GM04504 (cell line): ENCODE measurements at places on chromosomes 12 and 14.
A peak's percentile ranks its signal among the peaks of the same experiment; 100 is the strongest.

GRCh38 chr12:72839696-72840095, 567.5 kb downstream of the TRHDE start:
- no peak for DNase-seq

GRCh38 chr14:93723001-93723400, 65.3 kb downstream of the PRIMA1 start:
- DNase-seq, result no peak

DNA sequence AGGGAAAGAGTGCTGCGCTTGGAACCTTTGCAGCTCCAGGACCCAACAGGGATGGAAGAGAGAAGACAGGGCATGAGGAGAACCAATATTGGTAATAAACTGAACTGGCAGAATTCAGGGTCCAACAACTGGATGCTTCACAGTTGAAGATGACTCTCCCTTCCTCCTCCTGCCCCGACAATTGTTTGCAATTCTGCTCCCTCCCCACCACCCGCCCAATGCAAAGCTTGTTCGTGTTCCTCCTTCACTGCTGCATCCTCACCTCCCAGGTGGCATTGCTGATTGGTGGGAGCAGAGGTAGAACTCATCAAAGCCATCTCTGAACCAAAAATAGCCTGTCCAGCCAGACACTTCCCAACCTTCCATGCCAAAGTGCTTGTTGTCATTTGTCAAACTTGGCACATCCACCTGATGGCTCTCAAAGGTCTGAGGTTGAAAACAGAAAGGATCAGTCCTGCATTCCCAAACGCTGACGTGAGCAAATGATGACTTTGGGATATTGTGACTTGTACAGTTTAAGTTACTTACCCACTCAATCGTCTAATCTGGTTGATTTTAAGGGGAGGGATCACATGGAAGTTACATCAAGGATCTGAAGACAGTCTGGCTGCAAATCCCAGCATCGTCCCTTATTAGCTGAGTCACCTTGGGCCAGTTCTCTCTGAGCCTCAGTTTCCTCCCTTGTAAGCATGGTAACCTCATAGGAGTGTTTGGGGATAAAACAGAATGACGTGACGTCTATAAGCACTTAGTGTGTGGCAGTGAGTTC, 242.6 kb upstream of the CRY1 start:
- no peak for DNase-seq

- no peak for DNase-seq
Measured at GRCh38 chr12:68977909-68978610, 45.1 kb upstream of the CPM start.

- no peak for DNase-seq
Measured at GRCh38 chr12:131432532-131433260, 278.2 kb upstream of the SFSWAP start.

DNA sequence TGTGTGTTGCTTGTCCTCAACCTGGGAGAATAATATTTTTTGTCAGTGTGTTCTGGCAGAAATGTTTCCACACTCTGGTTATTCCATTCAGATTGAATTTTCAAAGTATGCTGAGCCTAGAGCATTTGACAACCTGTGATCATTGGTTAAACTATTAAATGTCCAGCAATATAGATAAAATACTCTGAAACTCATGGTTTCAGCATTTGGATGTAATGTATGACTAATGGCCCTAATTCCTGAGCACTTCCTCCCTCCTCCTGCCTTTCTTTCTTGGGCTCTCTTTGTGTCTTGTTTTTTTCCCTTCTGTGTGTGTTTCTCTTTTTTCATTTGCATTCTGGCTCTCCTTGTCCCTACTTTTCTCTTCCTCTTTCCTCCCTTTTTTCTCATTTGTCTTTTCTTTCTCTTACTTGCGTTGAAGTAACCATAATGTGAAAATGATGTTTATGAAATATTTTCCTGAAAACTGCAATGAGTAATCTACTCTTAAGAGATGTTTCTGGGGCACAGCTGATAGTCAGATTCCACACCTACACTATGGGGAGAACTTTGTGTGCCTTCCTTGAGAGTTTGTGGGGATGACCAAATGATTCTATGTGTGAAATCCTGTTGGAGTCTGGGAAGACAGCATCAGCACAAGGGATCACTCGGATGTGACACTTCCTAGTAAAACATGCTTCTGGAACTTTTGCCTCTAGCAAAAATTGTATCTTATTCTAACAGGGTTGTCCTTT, 74.6 kb downstream of the FRMD6 start:
- no peak for DNase-seq

GRCh38 chr12:93347054-93347785, 30.5 kb upstream of the NUDT4 start:
- DNase-seq, result no peak

- DNase-seq, result peak; percentile 2
Measured at GRCh38 chr14:29518335-29518734, 409.3 kb downstream of the PRKD1 start.

DNA sequence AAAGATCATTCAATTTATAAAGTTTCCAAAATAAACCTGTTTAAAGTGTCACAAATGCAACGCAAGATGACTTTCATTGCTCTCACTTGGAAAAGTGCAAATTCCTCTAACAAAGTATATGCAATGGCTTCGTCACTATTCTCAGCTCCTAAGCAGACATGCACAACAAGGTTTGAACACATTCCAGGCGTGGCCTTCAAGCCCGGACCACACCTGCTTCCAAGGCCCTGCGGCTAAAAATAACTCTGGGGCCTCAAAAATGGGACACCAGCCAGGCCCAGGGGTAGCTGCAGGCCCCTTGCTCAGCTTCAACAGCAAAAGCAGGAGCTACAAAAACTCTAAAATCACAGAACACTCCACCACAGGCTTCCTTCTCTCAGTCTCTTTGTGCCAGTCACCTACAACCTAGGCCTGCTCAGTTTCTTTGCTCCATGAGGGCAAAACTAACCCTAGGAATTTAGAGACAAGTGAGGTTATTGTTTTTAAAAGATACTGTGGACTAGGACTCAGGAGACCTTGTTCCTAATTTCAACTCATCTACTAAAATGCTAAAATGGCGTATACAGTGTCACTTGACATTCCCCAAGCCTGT, 29.3 kb downstream of the DUSP16 start:
- no peak for DNase-seq

GRCh38 chr12:29132316-29132715, 16.8 kb upstream of the FAR2 start:
- DNase-seq, result no peak

GRCh38 chr12:28966046-28966780, 182.9 kb upstream of the FAR2 start:
- no peak for DNase-seq

- DNase-seq, result no peak
Measured at GRCh38 chr12:16211731-16212130, 65.8 kb downstream of the SLC15A5 start.

DNA sequence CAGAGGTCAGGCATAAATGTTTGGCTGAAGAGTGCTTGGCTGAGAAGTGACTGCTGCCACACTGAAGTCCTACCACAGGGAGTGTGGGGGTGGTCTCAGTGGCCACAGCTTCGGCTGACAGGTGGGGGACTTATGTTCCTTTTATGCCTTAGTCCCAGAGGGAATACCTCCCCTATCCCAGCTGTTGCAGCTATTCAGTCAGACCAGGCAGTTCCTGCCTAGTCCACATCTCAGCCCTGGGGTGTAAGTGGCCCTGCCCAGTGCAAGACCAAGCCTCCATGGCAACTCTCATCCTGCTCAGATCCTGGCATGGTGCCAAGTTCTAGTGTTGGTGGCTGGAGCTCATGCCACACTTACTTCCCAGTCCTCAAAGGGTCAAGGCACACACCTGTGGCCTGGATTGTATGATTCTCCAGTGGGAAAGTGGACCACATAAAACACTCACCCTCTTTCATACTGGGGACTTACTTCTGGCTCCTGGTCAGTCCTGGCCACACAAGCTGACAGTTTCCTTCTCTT, 161.3 kb upstream of the CAND1 start:
- DNase-seq, result no peak

DNA sequence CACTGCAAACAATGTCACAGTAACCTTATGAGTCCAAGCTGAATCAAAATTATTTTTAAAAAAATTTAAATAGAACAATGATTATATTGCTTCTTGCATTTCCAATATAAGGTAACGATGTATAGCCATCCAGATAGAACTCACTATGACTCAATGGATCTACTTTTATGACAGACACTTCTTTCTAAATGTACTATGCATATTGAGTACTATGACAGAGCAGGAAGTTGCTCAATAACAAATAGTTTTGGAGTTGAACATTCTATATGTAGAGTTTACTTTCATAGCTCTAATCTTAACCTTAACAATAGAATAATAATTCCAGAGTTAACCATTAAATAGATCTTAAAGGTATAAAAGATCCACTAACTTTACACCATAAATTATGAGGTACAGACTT, 46.7 kb upstream of the ALG10B start:
- no peak for DNase-seq

- no peak for DNase-seq
Measured at GRCh38 chr12:96371790-96372699, 28.2 kb downstream of the CDK17 start.

- no peak for DNase-seq
Measured at GRCh38 chr14:102262929-102263462, 42.0 kb downstream of the MOK start.

GRCh38 chr14:79631276-79631675, 580.0 kb downstream of the DIO2 start:
- DNase-seq, result no peak

GRCh38 chr12:51852404-51853137, 4.1 kb upstream of the FIGNL2 start:
- DNase-seq, result peak; percentile 20

DNA sequence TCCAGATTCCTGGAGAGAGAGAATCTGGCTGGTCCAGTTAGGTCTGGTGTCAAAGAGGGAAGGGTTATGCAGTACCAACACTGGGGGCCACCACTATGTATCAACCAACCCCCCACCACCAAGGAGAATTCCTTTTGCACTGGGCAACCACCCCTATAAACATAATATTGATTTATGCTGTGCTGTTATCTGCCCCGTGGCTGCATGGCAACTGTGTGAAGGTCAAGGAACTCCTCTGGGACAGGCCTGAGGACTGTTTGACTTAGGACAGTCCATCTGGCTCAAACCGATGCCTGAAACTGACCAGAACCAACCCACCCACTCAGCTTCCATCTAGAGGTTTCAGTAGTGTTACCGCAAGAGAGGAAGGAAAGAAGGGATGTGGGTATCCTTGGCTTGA, 20.5 kb downstream of the PLEKHH1 start:
- DNase-seq, result no peak

- DNase-seq, result no peak
Measured at GRCh38 chr12:2891240-2892053, 756 bp downstream of the TULP3 start.

- no peak for DNase-seq
Measured at GRCh38 chr14:94361682-94362081, 26.7 kb downstream of the SERPINA1 start.

GRCh38 chr12:116454950-116455447, 104.2 kb upstream of the MAP1LC3B2 start:
- DNase-seq, result peak; percentile 93

DNA sequence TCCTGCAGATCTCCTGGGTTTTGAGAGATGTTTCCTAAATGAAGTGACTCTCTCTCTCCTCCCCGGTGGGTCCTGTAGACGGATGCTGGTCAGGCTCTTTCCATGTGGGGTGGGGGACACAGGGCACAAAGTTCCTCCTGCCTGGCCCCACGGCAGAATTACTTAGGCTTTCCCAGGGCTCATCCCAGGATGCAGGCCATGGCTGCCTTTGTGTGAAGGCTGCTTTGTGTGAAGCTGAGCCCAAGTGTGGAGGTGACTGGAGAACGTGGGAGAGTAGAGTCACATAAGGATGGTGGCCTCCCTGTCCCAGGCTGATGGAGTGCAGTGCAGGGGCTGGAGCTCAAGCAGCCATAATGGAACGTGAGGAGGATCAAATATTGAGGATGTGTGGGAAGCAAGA, 200.2 kb downstream of the ADGRD1 start:
- DNase-seq, result no peak

DNA sequence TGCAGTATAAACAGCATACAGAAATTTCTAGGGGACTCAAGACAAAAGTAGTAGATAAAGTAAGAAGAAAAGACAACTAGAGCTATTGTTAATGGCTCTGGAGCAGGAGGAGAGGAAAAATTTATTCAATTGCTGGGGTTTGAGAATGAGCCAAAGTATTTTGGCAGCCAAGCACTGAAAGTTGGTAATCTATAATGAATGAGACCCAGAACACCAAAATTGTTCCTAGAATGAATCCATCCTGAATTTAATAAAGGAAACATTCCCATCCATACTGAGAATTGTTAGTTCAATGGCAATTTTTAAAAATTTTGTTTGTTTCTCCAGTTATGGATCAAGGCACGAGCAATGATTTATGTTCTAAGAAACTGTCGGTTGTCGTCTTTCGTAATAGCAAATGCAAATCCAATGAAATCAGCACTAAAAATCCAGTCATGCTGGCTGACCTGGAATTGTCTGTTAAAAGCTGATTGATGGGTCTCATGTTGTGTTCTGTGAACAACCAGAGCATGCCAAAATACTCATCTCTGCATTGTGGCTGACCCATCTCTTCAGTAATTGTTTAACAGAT, 170.9 kb upstream of the LMNTD1 start:
- DNase-seq, result peak; percentile 52

DNA sequence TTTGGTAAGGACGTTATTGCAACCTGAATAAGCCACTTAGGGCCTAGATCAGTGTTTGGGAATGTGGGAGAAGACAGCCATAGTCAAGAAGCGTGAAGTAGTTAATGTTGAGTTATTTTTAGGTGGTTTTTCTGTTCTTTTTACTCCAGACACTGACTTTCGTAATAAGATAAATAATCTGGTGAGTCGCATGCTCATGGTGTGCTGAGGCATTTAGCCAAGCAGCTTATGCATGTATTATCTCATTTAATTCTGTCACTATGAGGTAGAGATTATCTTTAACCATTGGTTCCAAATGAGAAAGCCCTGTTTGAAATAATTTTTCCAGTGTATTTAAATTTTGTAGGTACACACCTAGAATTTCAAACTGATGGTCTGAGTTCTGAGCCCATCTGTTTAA, 67.3 kb downstream of the RCOR1 start:
- DNase-seq, result peak; percentile 48

GRCh38 chr12:100798286-100799160, 3.9 kb downstream of the ANO4 start:
- DNase-seq, result no peak

DNA sequence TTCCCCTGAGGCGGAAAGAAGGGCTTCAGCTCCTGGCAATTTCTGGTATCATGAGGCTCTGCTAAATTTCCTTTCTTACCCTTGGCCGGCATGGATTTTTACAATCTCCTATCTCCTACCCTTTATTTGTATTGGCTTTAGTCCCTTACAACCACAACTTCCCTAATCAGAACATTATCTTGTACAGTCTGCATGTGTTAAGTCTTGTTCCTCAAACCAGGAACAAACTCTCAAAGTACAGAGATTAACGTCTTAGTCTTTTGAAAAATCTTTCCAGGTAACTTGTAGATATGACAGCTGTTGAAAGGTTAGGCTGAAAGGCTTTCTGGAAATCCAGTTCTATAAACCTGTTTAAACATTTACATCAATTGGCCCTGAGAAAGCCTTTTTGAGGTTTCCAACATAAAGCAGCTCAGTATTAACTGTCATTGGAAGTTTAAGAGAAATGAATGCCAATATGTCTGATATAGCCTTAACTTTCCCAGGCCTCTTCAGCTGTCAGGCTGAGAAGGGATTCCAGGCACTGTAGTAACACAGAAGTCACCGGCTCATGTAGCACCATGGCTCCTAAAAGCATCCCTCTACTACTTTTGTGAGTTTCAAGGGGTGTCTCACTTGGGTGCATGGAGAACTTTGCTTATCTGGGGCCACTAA, 360.5 kb downstream of the FUT8 start:
- no peak for DNase-seq
